Hematopoietic multipotent progenitor cell treated with erythropoietin and hydrocortisone succinate and interleukin-3 and kit ligand, for 4 days (in vitro differentiated cells): ENCODE measurements at places on chromosomes 4 and X.

GRCh38 chrX:136487647-136488046 lies at the start of gene BRS3:
BRS3 (plus strand) TSS chrX:136487947; CDS start chrX:136488115, 168 bp downstream.
- DNase-seq, result no peak

GRCh38 chr4:16227462-16227868 lies 1.2 kb upstream of the TAPT1 start:
- DNase-seq, result peak; percentile 59

GRCh38 chr4:118918388-118918787 lies 29.7 kb downstream of the SYNPO2 start:
- DNase-seq, result no peak

DNA sequence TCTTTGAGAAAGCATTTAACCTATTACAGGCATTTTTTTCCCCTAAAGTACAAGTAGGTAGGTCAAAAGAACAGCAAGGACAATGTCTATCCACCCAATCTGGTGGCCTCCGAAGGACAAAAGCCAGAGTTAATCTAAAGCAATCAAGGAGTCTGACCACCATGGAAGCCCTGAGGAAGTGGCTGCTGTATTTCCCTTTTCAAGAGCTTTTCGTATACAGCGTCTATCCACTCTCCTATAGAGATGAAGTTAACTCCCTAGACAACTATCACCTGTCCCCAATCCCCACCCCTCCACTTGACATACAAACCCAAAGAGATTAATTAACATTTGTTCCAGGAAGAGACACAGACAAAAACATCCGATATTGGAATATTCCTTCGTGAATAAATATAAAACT lies 85.5 kb downstream of the SNCA start:
- DNase-seq, result no peak

DNA sequence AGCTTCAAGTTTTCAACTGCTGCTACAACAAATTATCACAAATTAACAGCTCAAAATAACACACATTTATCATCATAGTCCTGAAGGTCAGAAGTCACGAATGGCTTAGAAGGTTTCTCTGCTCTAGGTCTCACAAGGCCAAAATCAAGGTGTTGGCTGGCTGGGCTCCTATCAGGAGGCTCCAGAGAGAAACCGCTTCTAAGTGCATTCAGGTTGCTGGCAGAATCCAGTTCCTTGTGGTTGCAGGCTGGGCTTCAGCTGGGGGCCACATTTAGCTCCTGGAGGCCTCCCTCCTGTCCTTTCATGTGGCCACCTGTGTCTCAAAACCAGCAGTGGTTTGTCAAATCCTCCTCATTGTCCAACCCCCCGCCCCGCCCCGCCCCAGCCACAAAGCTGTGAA lies 15.4 kb downstream of the MRFAP1 start:
- peak; percentile 53 for DNase-seq

- DNase-seq, result no peak
Observed at GRCh38 chrX:9440116-9440844, 24.6 kb upstream of the TBL1X start.

GRCh38 chr4:168598191-168598590 lies 101.3 kb downstream of the PALLD start:
- DNase-seq, result no peak

DNA sequence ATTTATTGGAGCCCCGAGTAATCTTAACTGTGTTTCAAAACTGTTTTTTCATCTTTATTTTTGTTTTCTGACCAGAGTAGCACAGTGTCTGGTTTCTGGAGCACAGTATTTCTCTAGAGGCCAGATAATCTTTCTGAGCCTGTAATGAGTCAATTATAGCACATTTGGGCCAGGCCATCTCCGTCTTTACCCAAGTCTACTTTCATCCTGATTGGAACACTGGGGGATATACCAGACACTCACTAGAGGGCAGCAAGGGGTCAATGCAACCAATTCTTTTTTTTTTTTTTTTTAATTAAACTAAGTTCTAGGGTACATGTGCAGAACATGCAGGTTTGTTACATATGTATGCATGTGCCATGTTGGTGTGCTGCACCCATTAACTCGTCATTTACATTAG lies 282.0 kb downstream of the ARHGAP24 start:
- DNase-seq, result peak; percentile 59

GRCh38 chr4:54780149-54780495 lies 122.4 kb downstream of the KIT start:
- DNase-seq, result peak; percentile 29

DNA sequence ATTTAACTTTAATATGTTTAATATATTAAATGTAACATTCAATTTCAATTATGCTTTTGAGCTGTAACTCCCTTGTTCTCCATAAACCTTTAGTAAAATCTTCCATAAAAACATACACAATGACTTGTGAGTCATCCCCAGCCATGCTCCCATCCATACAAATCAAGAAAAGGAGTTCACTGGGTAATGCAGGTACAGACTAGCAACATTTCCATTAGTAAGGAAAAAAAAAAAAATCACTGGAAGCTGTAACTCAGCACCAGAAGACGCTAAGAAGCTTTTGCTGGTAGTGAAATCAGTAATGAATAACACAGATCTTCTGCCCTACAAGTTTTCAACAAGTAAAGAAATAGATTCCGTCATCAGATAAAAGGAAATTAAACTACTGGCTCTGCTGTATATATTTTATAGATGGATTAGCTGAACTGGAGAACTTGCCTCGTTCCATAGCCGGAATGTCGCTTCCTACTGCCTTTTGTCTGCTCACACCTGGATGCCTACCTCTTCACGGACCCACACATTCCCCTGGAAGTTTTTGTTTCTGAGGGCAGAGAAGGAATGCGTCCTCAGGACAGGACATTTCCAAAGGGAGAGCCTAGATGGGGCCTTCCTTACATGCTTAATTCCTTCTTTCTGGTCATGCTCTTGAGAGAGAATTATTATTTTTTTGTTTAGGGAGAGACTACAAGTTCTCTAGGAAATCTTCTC lies 298.4 kb upstream of the ANKRD50 start:
- DNase-seq, result no peak

- no peak for DNase-seq
Observed at GRCh38 chrX:12496343-12496742, 294.9 kb upstream of the PRPS2 start.

DNA sequence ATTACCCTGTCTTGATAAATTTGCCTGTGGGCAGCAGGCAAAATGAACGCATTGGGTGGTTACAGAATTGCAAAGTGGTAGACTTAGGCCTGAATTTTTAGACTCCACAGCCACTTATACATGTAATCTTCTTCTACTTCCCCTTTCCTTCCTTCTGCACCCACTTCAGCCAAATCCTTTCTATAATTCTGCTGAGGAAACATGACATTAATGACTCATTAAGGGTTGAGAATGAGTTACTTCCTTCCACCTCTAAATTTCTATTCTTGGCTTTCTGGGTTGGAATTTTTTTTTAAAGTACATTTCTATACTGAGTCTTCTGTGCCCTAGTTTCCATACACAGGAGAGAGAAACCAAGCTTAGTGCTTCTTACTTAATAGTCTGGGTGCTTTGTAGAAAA lies 10.1 kb downstream of the PAPSS1 start:
- peak; percentile 64 for DNase-seq

GRCh38 chrX:40867352-40867751 lies 132.0 kb upstream of the MED14 start:
- DNase-seq, result no peak

- DNase-seq, result no peak
Observed at GRCh38 chr4:124903995-124904722, 191.6 kb upstream of the ANKRD50 start.

DNA sequence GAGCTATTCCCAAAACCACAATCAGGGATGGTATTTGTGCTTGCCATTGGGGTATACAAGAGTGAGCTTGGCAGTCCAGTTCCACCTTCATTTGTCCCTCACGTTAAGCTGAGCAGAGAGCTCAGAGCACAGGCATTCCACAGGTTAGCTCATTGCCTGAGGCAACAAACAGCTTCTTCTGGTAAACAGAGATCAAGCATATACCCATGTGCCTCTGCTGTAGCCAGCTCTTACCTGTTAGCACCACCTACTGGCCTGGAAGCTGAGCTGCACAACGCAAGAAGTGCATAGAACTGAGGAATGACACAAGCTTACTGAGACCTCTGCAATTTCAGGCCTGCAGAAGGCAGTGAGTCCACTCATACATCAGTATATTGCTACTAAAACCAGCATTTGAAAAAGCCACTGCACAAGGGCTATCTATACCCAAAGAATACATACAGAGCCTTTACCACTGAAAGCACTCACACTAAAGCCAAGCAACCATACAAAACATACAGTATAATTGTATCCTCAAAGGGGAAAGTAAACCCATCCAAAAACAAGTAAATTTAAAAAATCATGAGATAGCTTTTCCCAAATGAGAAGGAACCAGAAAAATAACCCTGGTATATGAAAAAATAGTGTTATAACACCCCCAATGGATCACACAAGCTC lies 258.3 kb upstream of the GABRA2 start:
- DNase-seq, result peak; percentile 62

GRCh38 chrX:27797575-27797974 lies 10.2 kb upstream of the MAGEB10 start:
- no peak for DNase-seq

DNA sequence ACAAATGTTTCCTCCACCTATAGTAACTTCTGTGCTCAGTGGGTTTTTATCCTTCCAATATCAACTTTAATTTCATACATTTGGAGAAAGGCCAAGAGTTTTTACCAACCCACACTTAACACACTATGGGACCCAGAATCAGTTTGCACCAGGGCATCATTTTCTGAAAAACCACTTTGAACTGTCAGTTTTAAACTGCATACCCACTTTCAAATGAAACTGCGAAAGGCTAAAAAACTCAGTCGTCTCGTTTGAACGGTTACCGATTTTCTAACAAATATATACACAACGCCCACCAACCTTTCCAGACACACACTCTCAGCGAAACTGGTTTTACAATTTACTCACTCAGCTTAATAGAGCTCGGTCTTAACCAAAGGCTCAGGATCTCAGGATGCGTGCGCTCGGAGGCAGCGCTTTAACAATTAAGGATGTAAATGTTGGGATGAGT lies 376 bp downstream of the ABCG2 start:
- DNase-seq, result no peak

DNA sequence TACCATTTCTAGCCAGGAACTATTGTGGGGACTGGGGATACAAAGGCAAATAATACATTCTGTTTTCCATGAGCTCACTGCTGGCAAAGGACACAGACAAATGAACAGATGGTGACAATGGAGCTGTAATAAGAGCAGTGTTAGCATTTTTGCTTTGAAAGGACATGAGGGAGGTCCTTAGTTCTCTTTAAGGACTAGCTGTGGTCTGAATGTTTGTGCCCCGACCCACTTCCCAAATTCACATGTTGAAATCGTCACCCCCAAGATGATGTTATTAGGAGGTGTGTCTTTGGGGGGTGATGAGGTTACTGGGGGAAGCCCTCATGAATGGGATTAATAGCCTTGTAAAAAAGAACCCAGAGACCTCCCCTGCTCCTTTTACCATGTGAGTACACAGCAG lies 30.3 kb downstream of the CCNG2 start:
- DNase-seq, result no peak

DNA sequence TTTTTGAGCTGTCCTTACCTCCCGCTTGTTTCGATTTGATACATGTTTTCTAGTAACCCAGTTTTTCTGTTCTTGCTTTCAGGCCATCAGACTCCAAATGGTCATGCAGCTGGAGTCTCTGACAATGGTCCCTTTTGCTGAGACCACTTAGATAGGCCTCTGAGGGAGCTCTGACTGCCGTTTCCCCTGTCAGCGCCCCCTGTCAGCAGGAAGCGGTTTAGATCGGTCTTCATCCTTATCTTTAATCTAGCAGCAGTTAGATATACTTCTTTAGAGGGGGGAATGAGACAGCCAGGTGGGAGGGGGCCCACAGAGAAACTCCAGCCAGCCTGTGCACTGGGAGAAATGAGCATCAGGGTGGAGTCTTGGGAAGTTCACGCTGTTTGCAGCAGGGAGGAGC lies 457.9 kb downstream of the GPAT3 start:
- peak; percentile 7 for DNase-seq

DNA sequence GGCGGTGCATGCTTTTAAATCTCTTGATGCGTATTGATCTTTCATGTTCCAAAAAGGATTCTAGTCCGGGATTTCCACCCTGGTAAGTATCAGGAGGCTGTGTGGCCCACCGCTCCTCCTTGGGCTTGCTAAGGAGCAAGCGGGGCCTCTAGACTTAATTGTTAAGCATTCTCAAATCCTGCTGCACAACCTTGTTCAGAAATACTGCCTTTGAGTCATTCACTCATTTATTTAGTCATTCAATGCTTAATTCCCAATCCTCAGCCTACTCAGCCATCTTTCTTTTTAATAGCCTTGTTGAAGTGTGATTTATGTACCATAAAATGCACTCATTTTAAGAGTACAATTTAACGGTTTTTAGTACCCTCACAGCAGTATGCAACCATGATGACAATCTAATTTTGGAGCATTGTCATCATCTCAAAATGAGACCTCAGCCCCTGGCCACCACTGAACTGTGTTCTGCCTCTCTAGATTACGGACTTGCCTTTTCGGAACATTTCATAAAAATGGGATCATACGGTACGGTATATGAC lies 15.6 kb upstream of the SLC2A9 start:
- no peak for DNase-seq

DNA sequence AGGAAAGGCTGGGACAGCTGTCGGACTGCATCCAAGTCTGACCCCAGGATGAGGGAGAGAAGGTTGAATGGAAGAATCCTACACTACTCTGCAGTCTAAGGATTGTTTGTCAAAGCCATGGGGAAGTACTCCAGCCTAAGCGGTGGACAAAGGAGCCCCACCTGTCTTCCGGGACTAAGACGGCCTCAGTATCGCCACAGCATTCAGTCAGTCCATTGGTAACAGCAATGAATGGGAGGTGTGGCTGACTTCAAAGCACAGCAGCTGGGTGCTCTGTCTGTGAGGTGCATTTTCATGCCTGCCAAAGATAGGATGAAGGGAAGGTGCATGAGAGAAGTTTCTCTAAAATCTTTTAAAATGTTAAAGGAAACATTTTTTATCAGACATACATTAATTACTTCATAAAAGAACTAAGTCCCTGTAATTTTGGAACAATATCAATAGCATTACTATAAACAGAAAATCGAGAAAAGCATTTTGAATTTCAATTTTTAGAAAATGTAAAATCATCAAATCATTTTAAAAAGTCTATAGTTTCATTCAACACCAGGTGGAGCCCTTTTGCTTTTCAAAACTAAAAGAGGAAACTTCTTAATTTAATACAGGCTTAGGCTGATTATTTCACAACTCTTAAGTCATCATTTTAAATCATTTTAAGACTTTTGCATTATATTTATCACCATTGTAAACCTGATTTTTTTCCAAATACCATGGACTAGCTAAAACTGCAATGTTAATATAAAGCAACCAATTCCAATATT lies 27.6 kb upstream of the INTU start:
- peak; percentile 78 for DNase-seq

GRCh38 chr4:150986085-150986484 lies 29.0 kb downstream of the LRBA start:
- DNase-seq, result no peak
